ENCODE measurements at places on chromosomes 2 and 18.

GRCh38 chr2:174788291-174788929, 24.1 kb upstream of the CHRNA1 start:
- no peak for DNase-seq

DNA sequence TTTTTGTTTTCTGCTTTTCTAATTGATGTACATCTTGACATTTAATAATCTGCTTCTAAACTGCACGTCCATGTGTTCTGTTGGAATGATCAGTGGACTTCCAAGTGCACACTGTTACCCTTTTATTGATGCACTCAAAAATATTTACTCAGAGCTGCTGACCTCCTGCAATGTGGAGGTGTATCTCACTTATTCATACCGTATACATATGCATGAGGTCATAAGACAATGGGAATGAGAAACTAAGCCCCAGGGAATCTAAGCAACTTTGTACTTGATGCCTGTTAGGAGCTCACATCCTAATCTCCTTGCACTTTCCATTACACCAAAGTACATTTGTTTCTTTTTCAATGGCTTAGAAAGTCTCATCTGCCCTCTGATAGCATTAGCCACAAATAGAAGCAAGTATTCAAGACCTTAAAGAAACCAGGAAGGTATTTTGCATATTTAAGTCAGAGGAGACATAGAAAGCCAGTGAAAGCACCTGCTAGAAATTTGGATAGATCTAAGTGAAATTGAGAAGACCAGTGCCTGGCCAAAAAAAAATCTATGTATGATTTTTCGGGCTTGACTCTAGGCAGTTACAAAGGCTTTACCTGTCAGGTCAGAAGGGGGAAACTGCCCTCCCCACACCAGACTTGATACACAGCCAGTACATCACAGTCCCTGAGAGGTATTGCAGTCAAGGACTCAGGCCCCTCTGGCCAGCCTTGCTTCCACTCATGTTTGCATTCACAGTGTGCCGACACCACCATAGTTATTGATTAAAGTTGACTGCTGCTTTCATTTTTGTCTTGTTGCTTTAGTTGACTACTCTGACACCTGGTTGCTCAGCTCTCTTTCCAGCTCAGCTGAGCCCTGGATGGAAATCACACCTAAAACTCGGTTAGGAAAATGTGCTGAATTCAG, 391.7 kb upstream of the CYRIA start:
- DNase-seq = no peak

GRCh38 chr18:26868968-26869586, 3.6 kb upstream of the AQP4 start:
- DNase-seq = no peak

GRCh38 chr18:44744161-44745121, 63.8 kb downstream of the SETBP1 start:
- DNase-seq = no peak

DNA sequence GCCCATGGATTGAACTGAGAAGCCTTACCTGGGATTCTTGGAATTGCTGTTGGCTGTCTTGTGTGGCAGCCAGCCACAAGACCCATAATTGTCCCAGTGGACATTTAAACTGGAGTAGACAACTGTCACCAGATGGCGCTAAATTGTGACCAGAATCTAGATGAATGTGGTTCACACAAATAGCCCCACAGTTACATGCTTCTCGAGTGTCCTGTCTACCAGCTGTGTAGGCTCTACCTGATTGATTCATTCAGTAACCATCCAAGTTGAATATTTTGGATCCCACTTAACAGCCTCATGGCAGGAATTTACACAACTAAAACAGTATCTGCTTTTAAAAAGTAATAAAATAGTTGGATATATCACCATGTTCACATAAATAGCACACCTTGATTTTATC, 73.2 kb downstream of the MAP4K4 start:
- DNase-seq = no peak

DNA sequence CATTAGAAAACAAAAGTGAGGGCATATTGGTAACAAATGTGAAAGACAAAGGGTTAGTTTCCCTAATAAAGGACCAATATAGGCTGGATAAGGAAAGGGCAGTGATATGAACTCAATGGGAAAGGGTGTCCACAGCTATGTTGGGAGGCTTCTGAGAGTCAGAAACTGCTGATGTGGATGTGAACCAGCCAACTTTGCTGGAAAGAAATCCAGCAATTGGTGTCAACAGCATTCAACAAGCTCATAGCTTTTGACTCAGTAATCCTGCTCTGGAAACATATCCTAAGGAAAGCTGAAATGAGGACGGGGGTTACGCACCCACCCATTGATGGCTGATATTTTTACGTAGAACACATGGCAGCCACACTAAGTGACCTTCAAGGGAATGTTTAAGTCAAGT, 63.7 kb downstream of the ARL4C start:
- no peak for DNase-seq

- no peak for DNase-seq
Observed at GRCh38 chr2:211900518-211900917, 638.1 kb downstream of the ERBB4 start.

- no peak for DNase-seq
Observed at GRCh38 chr2:74746480-74746879, 87.4 kb upstream of the HK2 start.
